Stimulated activated CD4-positive, alpha-beta T cell treated with anti-CD3 and anti-CD28 coated beads, TNF-alpha, amount 100 ng/mL, for 1 hour (primary cell): ENCODE measurements at places on chromosomes 12 and 14.

GRCh38 chr12:89327486-89328094, 24.7 kb downstream of the DUSP6 start:
- no peak for DNase-seq

DNA sequence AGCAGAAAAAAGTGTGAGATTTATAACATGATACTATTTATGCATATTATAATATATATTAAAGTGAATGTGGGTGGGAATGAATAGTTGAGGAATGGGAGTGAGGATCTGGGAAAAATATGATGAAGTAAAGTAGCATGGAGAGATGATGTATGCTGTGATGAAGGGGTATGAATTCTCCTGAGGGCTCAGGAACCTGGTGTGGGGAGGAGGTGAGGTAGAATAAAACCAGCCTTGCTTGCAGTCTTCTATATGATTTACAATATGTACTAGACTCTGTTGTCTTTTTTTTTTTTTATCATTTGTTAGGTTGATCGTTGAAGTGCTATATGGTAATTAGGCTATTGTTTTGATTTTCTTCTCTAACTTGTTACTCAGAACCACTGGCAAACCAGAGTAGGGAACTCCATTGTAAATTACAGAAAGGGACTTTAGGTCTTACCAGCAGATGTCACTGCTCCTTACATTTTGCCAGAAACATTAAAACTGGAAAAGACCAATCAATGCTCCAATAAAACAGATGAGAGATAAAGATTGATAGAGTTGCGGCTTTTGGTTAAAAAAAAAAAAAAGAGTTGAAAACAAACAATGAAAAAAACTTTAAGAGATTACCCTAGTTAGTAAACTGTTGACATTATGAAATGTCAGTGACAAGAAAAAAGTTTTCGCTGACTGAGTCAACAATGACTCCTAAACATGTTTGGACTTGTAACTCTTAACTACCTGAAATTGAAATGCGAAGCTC, 39.9 kb downstream of the ATL1 start:
- no peak for DNase-seq

GRCh38 chr14:75832621-75833297, 149.0 kb downstream of the TGFB3 start:
- DNase-seq, result no peak

DNA sequence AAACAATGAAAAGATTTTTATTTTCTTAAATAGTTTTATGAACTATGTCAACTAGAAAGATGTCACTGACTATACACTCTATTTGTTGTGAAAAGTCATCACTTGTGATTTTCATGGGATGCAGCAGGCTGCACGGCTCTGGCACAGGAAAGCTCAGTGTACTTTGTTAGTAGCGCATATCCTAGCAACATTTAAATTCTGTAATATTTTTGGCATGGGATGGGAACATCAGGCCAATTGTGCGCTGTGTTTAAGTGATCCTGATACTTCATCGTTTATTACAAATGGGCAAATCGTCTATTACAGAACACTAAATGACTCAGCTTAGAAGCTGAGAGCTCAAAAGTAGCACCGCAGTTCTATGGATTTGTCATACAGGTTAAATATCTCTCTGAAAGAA, 60.7 kb upstream of the SAV1 start:
- DNase-seq, result no peak

GRCh38 chr12:110807640-110808039, 39.1 kb upstream of the CCDC63 start:
- no peak for DNase-seq

DNA sequence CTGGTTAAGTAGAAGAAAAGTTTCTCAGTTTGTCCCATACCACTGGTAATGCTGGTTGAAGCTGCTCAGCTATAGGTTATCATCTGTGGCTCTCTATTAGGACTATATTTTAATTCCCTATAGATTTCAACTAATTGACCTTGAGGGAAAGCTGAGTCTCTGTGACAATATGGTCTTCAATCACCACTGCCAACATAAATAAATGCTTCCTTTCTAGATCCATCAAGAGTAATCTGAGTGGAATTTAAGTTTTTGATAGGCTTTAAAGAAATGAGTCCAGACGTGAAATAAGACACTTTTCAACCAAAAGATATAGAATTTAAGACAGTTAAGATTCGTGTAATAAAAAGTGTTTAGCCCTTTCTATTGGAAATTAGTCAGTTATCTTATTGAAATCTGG, 63.5 kb upstream of the MYF6 start:
- no peak for DNase-seq

DNA sequence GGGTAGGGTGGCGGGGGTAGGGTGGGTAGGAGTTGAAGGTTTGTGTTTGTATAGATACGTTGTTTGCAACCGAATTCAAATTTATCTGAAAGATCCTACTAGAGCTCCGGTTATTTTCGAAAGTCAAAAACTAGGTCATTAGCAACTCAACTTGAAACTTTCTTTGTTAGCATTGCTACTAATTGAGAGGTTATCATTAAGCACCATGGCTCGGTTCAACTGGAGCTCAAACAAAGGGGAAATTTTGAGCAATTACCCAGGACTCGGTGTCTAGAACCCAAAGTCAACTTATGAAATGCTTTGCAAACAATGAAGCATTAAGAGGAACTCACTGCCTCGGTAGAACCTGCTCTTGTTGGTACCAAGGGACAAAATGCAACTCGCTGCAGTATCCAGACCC, 207.7 kb downstream of the BCAT1 start:
- no peak for DNase-seq

DNA sequence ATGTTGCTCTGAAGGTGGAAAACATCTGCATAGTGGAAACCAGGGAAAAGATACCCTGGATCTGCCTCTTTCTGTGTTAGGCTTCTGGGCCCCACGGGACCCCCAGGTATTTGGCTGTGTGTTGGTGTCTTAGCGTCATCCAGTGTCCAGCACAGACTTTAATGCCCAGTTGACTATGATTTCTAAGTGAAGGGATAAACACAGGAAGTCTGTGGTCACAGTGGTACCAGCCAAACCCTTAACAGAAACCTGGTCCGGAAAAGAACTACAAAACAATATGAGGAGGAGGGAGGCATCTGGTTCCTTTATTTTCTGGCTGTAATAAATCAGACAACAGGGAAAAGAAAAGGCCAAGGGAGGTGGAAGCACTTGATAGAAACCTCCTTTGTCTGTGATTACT, 56.4 kb downstream of the CMKLR1 start:
- DNase-seq, result no peak

DNA sequence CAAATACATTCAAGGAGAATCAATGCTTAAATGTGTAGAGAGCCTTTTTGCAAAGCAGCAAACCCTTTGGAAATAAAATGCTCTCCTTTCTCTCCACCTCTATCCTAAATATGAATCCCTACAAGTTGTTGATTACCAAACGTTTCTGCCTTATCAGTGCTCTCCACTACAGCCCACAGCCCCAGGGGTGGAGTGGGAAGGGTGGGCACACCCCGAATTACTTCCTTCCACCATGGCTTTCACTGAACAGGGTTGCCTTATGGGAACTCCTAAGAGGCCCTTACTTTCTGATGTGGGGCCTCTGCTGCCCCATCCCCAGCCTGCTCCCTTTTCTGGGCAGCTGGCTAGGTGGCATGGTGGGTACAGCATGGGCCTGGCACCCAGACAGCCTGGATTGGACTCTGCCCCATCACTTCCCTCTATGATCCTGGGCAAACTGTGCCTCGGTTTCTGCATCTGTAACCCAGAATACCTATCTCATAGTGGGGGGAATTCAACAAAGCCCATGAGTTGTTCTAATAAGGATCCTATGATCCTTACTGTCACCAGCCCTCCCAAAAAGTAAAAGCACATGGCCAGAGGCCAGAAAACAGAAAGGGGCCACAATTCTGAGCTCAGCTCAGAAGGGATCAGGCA, 16.1 kb downstream of the AK7 start:
- no peak for DNase-seq
